HepG2 (cell line): ENCODE measurements at places on chromosomes 2 and 18.

DNA sequence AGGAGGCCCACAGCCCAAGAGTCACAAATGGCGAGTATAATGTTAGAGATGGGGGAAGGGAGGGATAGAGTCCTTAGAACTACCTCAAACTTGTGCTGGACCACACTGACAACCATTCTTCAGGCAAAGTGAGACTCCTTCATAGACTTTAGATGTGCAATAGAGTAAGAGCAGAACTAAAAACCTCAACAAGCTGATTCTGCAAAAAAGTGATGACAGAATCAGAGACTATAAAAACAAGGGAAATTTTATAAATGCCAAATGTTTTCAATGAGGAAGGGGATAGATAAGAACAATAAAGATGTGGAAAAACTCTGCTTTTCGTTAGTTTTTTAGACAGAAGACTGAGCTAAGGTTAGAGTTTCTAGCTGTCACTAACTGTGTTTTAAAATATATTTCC lies 17.7 kb downstream of the SMC6 start:
- no peak overlapping the region for H3K27ac ChIP-seq
- no peak for DNase-seq
- no peaks in the 10 kb centered on the region for H3K27me3 ChIP-seq

DNA sequence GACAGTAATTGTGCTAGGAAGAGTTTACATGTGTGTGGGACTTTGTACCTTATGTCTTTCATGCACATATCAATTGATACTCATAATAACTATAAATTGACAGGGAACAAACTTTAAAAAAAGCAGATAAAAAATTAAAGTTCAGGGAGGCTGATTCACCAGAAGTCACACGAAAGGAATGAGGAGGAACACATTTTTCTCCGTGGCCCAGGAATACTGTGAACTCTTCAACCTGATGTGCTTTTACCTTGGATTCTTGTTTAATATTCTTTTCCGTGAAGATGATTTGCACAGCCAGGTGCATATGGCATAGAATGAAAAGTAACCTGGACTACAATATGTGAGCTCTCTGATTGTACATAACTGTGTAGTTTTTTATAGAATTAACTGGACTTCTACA lies 326.3 kb downstream of the CDH7 start:
- DNase-seq = no peak
- H3K27me3 ChIP-seq = no peaks in the 10 kb centered on the region
- H3K27ac ChIP-seq = no peak overlapping the region

DNA sequence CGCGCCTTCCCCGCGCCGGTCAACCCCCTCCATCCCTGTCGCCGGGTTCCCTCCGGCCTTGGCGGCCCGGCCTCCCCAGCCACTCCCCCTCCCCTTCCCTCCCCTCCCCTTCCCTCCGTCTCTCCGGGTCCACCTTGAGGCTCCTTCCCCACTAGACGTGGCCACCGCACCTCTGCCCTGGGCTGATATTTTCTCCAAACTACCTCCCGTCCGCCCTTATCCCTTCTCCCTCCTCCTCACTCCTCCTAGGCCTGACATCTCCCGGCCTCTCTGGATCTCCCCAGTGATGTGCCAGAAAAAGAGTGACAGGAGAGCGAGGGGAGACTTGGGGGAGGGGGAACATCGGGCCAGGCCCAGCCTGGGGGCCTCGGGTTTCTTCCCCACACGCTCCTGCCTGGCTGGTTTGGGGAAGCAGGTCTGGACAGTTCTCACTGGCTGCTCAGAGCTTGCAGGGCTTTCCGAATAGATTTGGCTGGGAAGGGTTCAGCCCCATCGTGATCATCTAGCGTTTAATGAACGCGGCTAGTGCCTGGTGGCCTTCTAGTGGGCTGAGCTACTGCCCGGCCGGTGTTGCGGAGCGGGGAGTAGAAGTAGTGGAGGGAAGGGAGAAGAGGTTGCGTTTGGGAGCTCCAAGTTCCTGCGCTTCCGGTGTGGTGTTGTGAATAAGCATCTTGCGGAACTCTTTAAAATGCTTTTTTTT lies 641 bp downstream of the MAPRE3 start:
- peak overlapping the region; percentile 48; the same call in 1 of the 2 replicates for H3K4me3 ChIP-seq
- no peak overlapping the region for H3K27ac ChIP-seq
- DNase-seq = no peak
- H3K4me1 ChIP-seq = peaks cover 13% of the 10 kb centered on the region
- H3K36me3 ChIP-seq = no peaks in the 10 kb centered on the region

GRCh38 chr2:237259201-237259600 lies 154.8 kb downstream of the COL6A3 start:
- no peak overlapping the region for H3K27ac ChIP-seq
- peaks cover 10% of the 10 kb centered on the region; the same call in 2 of the 3 replicates for H3K27me3 ChIP-seq
- H3K36me3 ChIP-seq = no peaks in the 10 kb centered on the region
- H3K4me1 ChIP-seq = no peaks in the 10 kb centered on the region
- DNase-seq = no peak

GRCh38 chr2:105744909-105745853 lies at the start of gene NCK2:
Gene NCK2, plus strand, starts transcription at chr2:105744912. Its CDS starts 110,152 bp downstream, at chr2:105855064.
- H3K27ac ChIP-seq = peak within 1 kb of the TSS; percentile 9
- H3K36me3 ChIP-seq = no peaks in the 10 kb centered on the region; the same call in 2 of the 3 replicates

DNA sequence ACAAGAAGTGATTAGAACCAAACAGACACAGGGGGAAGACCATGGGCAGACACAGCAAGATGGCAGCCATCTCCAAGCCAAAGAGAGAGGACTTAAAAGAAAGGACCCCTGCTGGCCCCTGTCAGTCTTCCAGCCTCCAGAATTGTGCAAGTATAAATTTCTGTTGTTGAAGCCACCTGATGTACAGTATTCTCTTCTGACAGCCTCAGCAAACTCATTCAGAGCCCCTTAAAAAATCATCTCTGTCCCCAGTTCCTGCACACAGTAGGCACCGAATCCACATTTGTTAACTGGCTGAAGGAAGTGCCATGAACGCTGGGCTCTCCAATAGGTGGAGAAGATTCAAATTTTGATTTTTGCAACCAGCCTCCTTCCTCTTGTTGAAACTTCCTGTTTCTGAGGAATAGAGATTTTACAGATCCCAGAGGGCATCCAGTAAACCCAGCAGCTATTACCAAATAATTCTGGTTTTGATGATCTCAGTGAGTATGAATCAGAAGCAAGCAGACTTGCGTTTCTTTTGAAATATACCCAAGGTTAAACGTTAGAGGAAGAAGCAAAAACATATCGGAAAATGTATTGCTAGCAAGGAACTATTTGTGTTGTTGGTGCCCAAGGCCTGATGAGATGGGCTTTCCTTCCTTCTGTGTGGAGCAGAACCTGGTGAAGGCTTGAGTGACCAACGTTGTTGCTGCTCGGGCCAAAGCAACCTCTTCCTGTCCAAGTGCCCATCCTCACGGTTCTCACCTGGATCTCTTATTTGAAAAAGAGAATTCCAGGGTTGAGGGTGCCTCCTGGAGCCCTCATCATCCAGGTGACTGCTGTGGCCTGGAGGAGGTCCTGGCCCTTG lies 47.7 kb upstream of the PLB1 start:
- no peak overlapping the region for H3K4me3 ChIP-seq
- H3K4me1 ChIP-seq = no peaks in the 10 kb centered on the region
- H3K27me3 ChIP-seq = no peaks in the 10 kb centered on the region; the same call in 1 of the 2 replicates
- DNase-seq = no peak

DNA sequence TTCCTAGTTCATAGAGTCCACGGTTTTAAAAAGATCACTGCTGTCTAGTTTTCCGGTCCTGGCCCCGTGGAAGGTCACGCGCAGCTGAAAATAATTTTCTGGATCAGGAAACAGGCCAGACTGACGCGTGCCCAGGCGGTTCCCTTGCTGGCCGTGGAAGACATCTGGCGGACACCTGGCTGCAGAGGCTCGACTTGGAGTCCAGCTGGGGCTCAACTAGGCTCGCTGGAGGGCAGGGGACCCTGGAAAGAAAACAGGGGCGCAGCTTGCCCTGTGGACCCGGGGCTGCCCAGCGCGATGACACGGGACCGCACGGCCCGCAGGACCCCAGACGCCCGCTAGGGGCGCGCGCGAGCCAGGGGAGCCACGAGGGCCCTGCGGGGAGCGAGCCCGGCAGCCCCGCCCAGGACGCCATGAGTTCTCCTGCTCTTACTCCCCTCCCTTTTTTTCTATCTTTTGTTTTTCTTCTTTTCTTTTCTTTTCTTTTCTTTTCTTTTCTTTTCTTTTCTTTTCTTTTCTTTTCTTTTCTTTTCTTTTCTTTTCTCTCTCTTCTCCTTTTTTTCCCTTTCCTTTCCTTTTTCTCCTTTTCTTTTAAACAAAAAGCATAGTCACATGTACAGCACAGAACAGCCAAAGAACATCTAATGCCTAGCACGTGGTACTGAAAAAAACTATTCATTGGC lies 43.2 kb upstream of the UBE2F start:
- no peak overlapping the region for H3K4me3 ChIP-seq
- peaks cover 44% of the 10 kb centered on the region for H3K27me3 ChIP-seq
- no peak overlapping the region for H3K27ac ChIP-seq
- H3K4me1 ChIP-seq = peaks cover 8% of the 10 kb centered on the region
- no peaks in the 10 kb centered on the region for H3K36me3 ChIP-seq

DNA sequence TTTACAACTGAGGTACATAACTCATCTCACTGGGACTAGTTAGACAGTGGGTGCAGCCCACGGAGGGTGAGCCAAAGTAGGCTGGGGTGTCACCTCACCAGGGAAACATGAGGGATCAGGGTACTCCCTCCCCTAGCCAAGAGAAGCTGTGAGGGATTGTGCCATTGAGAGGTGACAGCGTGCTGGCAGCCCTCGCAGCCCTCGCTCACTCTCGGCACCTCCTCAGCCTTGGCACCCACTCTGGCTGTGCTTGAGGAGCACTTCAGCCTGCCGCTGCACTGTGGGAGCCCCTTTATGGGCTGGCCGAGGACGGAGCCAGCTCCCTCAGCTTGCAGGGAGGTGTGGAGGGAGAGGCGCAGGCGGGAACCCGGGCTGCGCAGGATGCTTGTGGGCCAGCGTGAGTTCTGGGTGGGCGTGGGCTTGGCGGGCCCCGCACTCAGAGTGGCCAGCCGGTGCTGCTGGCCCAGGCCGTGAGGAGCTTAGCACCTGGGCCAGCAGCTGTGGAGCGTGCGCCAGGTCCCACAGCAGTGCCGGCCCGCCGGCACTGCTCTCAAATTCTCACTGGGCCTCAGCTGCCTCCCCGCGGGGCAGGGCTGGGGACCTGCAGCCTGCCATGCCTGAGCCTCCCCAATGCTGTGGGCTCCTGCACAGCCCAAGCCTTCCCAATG lies 44.5 kb upstream of the FAM110C start:
- no peak overlapping the region for H3K4me3 ChIP-seq
- no peaks in the 10 kb centered on the region for H3K27me3 ChIP-seq
- no peak for DNase-seq
- H3K36me3 ChIP-seq = no peaks in the 10 kb centered on the region
- no peaks in the 10 kb centered on the region for H3K4me1 ChIP-seq

DNA sequence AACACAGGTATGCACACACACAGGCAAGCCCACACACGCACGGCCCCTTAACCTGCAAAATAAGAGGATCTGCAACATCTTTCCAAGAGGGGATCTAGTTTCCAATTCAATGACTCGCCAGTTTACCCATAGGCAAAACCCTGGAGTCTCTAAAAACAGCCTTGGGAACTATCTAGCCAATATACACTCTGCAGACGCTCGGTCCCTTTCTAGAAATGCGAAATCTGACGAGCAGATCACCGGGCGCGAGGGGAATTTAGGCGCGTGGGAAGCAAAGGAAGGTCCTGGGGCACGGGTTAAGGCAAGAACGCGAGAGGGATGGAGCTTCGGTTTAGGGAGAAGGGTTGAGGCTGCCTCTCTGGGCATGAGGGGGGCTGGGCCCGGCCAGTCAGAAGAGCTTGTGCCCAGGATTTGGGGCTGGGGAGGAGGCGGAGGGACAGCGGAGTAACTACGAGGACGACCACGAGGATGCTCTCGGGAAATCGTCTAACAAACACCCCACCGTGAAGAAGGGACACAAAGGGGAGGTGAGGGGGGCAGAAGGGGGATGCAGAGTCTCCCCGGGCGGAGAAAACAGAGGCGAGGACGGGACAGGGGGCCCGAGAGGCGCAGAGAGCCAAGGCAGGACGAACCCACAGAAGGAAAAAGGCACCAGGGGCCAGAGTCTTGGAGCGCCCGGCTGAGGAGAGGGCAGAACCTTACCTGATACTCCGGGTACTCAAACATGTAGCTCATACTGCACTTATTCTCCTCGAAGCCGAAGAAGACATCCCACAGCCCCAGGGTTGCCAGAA lies 542 bp downstream of the PGAP1 start:
- peak; percentile 10 for DNase-seq
- no peaks in the 10 kb centered on the region; the same call in 1 of the 3 replicates for H3K27me3 ChIP-seq
- H3K4me3 ChIP-seq = peak overlapping the region; percentile 98
- peaks cover 29% of the 10 kb centered on the region for H3K4me1 ChIP-seq
- H3K36me3 ChIP-seq = no peaks in the 10 kb centered on the region
- H3K27ac ChIP-seq = peak overlapping the region; percentile 84

GRCh38 chr2:64404743-64405142 lies 49.2 kb upstream of the LGALSL start:
- H3K4me3 ChIP-seq = peak overlapping the region; percentile 59
- H3K4me1 ChIP-seq = peaks cover 72% of the 10 kb centered on the region
- no peaks in the 10 kb centered on the region for H3K36me3 ChIP-seq
- H3K27ac ChIP-seq = peak overlapping the region; percentile 45

DNA sequence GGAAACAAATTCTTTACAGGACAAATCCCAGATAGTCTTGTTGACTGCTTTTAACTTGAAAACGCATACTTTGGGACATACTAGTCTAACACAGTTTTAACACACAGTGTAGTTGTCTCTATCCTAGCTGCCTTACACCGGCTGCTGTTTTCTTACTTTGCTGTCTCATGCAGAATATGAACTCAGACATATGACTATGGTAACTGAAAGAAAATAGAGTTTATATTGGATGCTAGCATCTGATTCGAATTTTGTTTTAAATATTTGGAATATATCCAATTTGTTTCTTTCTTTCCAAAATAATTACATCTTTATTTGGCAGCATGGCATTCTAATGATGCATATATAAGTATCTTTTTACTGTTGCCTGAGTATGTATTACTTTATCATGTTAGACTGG lies 69.8 kb downstream of the ANKRD12 start:
- no peak overlapping the region for H3K27ac ChIP-seq
- H3K4me3 ChIP-seq = no peak overlapping the region
- no peaks in the 10 kb centered on the region for H3K27me3 ChIP-seq
- DNase-seq = no peak

GRCh38 chr2:127048969-127049897 lies 57.7 kb downstream of the BIN1 start:
- H3K4me3 ChIP-seq = no peak overlapping the region
- H3K27me3 ChIP-seq = no peaks in the 10 kb centered on the region
- no peaks in the 10 kb centered on the region for H3K36me3 ChIP-seq
- H3K4me1 ChIP-seq = peaks cover 9% of the 10 kb centered on the region

DNA sequence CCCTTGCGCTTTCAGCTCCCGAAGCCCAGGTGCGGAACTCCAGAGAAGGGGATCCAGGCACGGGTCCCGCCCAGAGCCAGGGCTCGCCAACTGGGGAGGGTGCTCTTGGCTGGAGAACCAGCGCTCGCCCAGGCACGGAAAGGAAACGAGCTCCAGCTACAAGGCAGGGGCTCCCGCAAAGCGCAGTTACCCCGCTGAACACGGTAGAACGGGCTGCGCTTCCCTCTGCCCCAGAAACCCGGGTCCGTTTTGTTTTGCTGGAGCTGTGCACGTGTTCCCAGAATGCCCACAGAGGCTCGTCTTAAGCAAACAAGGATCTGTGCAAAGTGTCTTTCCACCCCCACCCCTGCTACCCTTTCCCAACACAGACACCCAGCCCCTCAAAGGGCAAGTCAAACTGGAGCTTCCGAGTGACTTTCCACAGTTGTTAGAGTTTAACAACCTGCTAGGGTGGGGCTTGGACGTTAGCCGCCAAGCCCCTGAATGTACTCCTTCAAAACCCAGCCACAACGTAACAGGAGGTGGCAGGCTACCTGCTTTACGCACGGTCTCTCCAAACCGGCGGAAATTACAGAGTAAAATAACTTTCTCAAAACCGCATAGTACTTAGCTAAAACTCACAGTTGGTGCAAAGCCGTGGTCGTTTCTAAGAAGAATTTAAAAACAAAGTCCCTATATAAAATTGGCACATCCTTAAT lies 775 bp downstream of the RNF125 start:
- H3K36me3 ChIP-seq = no peaks in the 10 kb centered on the region
- peak overlapping the region; percentile 70 for H3K27ac ChIP-seq
- DNase-seq = peak; percentile 39
- peaks cover 37% of the 10 kb centered on the region for H3K4me1 ChIP-seq
